ENCODE measurements at places on chromosomes 11 and 22.

DNA sequence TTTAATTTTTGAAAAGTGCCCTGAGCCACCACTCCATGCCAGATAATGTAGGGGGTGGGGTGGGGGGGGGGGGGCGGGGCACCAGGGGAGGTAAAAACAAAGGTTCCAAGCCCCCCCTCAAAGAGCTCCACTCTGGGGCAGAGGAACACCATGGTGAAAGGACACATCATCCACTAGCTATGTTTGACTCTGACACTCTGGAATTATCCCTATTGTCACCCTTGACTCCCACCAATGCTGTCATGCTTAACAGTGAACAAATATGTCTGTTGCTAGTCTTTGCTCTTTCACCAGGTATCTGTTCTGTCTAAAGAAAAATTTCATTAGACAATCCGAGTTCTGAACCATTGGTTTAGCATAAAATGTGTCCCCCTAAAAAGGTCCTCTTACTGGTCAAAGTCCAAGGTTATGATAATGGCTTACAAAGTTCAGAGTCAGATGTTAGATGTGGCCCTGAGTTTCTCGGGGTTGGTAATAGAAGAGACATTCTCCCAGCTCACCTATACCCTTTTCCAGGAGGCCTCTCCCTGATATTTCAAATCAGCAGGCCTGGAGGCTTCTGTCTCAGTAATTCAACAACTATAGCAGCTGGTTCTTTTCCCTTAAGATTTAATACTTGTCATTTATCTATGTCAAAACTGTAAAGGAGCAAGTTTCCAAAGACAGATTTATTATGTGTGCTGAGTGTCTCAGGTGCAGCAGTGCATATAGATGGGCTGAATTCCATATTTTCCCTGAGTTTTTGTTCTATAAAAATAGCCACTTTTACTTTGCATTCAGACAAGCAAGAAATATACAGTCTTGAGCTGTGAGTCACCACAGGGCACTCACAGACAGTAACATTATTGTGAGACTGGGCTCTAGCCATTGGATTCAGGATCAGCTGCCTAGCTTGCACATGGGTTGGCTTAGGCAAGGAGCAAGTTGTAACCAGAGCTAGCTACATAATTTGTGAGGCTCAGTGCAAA lies 174.1 kb downstream of the CSNK2A3 start:
- DNase-seq = no peak

- no peak for DNase-seq
Measured at GRCh38 chr11:86484795-86485166, 110.1 kb downstream of the CCDC81 start.

DNA sequence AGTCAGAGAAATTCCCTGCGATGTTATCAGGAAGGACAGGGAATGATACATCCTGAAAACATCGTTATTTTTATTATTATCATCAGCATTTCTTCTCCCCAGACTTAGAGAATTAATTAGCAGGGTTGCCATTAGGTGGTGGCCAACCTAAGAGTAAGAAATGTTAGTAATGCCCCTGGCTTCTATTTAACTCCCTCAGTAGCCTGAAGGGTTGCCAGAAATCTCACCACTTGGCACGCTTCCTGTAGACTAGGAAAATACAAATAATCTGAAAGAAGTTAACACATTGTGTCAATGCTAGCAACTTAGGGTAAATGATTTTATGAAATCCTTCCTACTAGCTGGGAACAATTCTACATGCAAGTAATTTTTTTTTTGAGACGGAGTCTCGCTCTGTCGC lies 45.5 kb downstream of the ENDOD1 start:
- DNase-seq = no peak

GRCh38 chr22:46070803-46071450 lies 79.4 kb upstream of the PPARA start:
- DNase-seq = peak; percentile 47

GRCh38 chr11:47396049-47396320 lies 12.4 kb upstream of the SLC39A13 start:
- no peak for DNase-seq

- DNase-seq = no peak
Measured at GRCh38 chr11:110297726-110298300, 1.4 kb upstream of the RDX start.

- no peak for DNase-seq
Measured at GRCh38 chr22:50177537-50178470, 7.3 kb downstream of the PANX2 start.

- DNase-seq = peak; percentile 53
Measured at GRCh38 chr11:19259487-19260345, 19.0 kb upstream of the E2F8 start.

- no peak for DNase-seq
Measured at GRCh38 chr11:121374286-121374985, 77.7 kb upstream of the SORL1 start.

- DNase-seq = no peak
Measured at GRCh38 chr22:39908737-39909136, 7.9 kb downstream of the GRAP2 start.

GRCh38 chr22:42444077-42444904 lies 12.1 kb upstream of the NFAM1 start:
- peak; percentile 75 for DNase-seq

- DNase-seq = no peak
Measured at GRCh38 chr11:2433106-2433925, 11.0 kb downstream of the TRPM5 start.

- no peak for DNase-seq
Measured at GRCh38 chr11:69261116-69261515, 32.8 kb upstream of the MYEOV start.

- DNase-seq = no peak
Measured at GRCh38 chr22:49544286-49544685, 283.4 kb downstream of the BRD1 start.

DNA sequence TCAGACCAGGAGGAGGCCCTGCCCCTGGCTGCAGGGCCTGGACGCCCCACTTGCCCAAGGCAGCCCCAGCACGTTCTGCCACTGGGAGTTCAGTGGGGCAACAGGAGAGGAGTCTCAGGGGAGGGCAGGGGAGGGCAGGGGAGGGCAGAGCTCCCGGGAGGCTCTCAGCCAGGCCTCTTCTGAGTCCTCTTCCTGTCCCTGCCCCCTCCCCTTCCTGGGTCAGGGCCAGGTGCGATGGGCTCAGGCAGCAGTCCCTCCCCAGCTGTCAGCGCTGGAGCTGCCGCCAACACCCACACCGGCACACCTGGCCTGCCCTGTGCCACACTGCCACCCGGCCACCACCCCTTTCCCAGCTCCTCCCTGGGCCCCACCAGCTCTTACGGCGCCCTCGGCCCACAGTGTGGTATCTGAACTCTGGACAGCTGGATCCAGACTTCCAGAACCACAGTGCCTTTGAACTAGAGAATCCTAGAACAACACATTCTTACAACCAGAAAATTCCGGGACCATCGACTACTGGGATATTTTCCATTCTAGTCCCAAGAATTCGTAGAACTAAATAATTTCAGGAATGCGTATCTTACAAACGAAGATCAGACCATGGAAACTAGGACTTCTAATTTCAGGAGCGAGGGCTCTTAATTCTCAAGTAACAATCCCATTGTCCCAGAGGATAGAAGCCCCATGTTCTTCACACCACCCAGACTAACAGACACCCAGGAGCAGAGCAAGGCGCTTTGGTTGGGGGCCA lies 21.8 kb downstream of the RPL3 start:
- DNase-seq = no peak

DNA sequence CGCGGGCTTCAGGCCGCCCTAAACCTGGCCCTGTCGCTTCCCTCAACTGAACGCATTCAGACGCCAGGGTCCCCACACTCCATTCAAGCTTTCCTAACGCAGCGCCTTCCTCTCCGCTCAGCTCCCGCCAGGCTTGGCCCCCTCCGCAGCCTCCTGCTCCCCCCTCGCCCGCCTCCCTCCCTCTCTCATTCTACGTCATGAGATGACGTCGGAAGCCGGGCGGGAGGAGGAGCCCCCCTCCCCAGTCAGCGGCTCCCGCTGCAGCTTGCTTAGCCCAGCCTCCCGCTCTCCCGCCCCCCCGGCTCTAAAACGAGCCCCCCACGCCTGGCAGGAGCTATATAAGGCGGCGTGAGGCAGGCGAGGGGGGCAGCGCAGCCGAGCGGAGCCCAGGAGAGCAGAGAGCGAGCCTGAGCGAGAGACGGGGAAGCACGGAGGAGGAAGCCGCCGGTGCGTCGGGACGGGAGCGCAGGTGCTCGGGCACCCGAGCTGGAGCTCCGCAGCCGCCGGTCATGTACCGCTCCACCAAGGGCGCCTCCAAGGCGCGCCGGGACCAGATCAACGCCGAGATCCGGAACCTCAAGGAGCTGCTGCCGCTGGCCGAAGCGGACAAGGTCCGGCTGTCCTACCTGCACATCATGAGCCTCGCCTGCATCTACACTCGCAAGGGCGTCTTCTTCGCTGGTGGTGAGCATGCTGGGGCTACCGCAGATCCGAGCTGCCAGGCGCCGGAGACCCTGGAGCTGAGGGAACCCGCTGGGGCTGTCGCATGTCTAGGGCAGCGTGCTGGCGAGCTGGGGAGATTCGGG lies at the start of gene NPAS4:
TSS of gene NPAS4 (plus strand) at position 365 of the 806 bp plus-strand sequence. CDS start at position 510, 145 bp downstream.
- DNase-seq = no peak

DNA sequence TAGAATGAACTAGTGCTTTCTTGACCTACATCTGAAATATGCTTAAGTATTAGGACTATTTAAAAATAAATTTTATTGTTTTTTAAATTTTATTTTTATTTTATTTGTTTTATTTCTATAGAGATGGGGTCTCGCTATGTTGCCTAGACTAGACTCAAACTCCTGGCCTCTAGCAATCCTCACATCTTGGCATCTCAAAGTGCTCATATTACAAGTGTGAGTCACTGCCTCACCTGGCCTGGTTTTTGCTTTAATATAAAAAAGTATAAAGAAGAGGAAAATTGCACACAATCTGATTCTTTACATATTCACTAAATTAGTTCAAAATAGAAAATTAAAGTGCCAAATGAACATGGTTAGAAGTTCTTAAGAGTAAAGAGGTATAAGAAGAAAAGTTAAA lies 37.5 kb downstream of the HEPHL1 start:
- no peak for DNase-seq

DNA sequence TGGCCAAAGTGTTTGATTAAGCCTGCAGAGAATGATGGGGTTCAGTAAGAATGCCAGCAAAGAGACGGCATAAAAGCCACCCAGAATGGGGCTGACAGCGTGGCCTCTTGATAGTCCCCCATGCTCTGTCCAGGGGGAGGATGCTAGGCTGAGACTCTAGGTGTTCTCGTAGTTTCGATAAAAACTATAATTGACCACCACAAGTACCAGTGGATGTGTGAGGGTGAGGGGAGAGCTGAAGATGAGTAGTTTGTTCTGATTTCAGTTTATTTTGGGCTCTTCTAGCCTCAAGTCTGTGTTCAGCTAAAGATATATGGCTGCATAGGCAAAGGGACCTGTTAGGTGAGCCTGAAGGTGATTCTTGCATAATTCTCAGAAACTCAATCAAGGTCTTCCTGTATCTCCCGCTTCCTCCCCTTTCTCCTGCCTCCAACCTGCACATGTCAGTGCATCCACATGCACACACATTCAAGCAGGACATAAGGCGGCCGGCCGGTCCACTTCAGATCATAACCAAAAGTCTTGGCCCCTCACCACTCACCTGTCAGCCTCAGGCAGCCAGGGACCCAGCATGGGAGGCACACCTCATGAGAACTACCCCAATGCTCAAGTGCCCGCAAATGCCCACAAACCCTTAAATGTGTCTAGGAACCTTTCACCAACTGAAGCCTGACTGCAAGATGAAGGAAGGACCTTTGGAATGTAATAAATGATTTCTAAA lies 31.2 kb downstream of the FLI1 start:
- DNase-seq = no peak

DNA sequence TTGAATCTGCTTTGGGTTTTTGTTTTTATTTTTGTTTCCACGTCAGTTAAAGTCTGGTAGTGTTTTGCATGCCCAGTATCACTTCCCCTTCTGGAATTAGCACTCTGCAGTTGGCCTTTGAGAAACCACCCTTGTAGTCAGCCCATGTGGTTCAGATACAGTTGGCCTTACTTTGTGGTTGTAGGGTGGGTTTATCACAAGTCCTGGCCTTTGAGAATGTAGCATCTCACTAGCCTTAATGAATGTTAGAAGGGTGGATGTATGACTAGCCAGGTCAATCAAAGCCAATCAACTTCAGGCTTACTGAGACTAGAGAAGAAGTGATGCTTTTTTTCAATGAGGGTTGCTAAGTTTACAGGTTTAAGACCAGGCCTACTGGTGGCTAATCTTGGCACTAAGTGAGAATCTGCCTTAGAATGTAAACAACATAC lies 19.8 kb downstream of the ARL14EP start:
- no peak for DNase-seq

- no peak for DNase-seq
Measured at GRCh38 chr11:6200975-6201374, 2.0 kb downstream of the OR52W1 start.

- no peak for DNase-seq
Measured at GRCh38 chr11:92180664-92181251, 43.9 kb upstream of the FAT3 start.

DNA sequence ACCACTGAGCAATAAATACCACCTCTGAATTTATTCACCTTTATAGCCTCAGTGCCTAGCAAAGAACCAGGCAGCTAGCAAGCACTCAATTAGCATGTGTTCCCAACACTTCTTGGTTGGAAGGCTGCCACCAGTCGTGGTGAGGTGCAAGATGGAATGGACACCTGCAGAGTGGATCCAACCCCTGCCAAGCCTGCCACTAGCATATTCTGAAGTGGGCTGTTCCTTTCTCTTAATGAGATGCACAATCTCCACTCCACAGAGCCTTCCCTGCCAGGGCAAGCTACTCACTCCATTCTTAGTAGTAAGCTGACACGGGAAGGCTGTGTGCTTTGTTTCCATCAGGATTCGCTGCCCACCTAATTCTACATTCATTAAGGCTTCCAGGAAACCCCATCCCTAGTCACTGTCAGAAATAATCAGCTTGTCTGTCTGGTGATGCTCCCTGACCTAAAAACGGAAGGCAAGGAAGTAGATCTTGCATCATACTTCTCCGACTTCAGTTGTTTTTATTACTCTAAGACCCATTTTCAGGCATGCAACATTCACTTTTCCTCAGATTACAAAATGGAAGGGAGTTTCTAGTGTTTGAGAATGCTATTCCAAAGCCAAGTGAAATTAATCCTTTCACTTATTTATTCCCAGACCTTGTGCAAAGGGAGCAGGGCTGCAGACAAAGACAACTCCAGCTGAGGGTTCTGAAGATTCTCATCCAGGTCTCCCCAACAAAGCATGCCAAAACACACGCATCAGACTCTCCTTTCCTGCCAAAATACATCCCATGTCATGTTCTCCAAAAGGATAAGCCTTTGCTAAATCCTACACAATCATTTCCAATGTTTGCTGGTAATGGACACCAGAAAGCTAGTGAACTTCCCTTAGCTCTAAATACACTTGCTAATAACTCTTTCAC lies 128.0 kb downstream of the TENM4 start:
- no peak for DNase-seq

- DNase-seq = no peak
Measured at GRCh38 chr11:11996321-11997048, 11.9 kb downstream of the DKK3 start.
